ENCODE measurements at places on chromosomes 1 and 21. TPM values are rescaled to one million over a fixed set of nuclear protein-coding genes. Genes with fewer than 3 reads are reported as not detected.

Gene SPATA46
- total RNA-seq: not detected

GRCh38 chr1:198845851-198846250 is 207.0 kb downstream of the PTPRC start:
- H3K36me3 ChIP-seq: peaks cover 64% of the 10 kb centered on the region
- DNase-seq: no peak
- no peak overlapping the region for H3K4me3 ChIP-seq
- H3K27me3 ChIP-seq: no peaks in the 10 kb centered on the region
- no peak overlapping the region for H3K27ac ChIP-seq

Gene FAM151A
- not detected for total RNA-seq

Gene MACO1
- 17.2 TPM for total RNA-seq
